Activated CD4-positive, alpha-beta T cell treated with anti-CD3 and anti-CD28 coated beads for 36 hours (primary cell): ENCODE measurements at places on chromosomes 6 and 20.

DNA sequence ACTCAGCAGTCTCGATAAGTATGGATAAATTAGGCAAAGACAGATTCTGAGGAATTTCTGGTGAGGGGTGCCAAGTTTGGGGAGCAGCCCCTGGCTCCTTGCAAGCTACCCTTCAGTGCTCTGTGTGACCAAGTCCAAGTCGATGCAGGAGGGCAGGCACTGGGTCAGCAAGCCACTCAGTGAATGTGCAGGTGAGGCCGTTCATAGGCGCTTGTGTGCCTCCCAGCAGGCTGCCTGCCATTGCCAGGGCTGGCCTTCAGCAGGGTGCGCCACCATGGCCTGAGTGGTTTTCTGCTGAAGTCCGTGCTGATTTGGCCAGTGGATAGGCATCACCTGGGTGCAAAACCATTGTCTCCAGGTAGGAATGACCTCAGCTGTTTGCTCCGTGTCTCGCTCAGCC, 3.3 kb upstream of the GNRH2 start:
- no peak for DNase-seq

DNA sequence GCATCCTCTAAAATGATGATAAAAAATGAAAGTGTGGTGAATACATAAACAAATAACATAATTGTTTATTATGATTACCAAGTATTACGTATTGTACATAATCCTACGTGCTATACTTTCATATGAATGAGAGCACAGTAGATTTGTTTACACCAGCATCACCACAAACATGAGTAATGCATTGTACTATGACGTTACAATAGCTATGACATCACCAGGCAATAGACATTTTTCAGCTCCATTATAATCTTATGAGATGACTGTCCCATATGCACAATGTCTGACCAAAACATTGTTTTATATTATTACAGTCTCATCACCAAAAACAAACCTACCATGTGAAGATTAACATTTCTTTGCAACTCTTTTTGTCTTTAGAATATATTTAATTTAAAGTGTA, 225.7 kb upstream of the TENT5A start:
- no peak for DNase-seq

GRCh38 chr6:141202626-141203025, 930.1 kb upstream of the GJE1 start:
- DNase-seq = no peak

DNA sequence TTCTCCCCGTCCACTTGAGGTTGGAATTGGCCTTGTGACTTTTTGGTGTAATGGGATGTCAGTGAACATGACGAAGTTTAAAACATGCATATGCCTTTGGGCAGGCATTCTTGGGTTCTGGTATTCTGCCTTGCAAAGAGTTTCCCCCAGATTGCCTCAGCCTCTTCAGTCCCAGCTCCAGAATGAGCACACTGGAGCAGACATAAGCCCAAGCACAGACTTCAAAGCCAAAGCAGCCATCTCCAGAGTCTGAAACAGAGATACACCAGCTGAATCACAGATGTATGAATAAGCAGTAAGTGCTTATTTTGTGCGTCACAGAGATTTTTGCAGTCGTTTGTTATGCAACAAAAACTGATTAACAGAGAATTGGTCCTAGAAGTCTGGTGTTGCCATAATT, 546.0 kb downstream of the FRK start:
- DNase-seq = no peak

- DNase-seq = no peak
Measured at GRCh38 chr20:51711426-51711825, 56.8 kb downstream of the ATP9A start.
